MG63 (cell line): ENCODE measurements at places on chromosomes 7 and 10. TPM values are rescaled to one million over a fixed set of nuclear protein-coding genes. Genes with fewer than 3 reads are reported as not detected.

GRCh38 chr10:132562177-132562915, 24.8 kb downstream of the INPP5A start:
- no peak for DNase-seq

DNA sequence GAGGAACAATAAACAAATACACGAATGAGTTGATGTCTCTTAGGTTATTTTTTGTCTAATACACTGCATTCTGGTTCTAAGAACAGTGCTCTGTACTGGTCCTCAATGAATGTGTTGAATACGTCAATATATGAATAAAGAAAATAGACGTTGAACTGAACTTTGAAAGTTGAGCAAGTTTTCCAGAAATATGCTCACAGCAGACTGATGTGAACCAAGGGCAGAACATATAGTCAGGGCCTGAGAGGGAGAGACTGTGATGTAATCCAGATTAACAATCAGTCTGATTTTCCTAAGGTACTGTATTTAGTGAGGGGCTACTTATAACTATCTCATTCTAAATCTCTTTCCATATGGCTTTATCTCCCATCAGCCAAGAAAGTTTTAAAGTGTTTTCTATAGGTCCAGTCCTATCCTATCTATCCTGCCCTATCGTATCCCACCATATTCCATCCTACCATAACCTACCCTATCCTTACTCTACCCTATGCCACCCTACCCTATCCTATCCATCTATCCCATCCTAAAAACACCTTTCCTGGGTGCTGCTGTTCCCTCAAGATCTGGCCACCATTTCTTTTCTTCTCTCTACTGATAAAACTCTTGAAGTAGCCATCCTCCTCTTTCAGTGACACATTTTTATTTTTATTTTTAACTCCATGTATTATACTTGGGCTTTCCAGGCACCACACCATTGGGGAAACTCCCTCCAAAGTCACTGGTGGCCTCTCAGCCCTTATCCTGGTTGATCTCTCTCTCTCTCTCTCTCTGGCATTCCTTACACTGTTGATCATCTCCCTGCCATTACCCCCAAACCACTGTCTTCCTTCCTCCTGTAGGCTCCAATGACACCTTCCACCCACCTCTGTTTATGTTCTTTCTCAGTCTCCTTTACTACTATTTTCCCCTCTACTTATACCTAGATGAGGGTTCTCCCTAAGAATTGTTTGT, 212.3 kb upstream of the SLC26A5 start:
- DNase-seq, result no peak

DNA sequence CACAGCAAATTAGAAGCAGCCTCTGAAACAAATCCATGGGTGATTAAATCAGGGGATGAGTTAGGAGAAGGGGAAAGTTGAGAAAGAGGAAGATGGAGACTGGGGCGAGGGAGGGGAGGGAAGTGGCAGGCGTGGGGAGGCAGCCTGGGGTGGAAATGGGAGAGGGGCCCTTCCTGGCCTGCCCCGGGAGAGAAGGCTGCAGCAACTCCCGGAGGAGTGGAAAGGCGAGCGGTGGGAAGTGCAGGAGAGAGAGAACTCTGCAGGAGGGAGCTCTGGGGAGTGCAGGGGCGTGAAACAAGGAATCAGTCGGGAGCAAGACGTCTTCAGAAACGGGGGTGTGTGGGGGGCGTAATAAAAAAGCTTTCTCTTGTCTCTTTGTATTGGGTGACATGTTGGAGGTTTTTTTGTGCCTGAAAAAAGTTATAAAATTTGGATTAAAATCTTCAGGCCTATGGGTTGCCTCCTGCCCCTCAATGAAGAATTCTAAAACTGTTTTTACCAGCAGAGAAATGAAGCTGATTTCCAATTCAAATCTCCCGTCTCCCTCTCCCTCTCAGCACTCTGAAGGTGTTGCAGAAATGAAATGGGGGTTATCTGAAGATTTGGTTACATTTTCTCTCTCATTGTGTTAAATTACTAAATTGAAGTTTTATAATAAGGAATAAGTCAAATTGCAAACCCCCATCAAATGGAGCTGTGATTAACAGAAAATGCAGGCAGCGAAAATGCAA, 4.7 kb upstream of the UNCX start:
- no peak for DNase-seq

- no peak for DNase-seq
Observed at GRCh38 chr10:128073890-128074289, 52.3 kb downstream of the MKI67 start.

DNA sequence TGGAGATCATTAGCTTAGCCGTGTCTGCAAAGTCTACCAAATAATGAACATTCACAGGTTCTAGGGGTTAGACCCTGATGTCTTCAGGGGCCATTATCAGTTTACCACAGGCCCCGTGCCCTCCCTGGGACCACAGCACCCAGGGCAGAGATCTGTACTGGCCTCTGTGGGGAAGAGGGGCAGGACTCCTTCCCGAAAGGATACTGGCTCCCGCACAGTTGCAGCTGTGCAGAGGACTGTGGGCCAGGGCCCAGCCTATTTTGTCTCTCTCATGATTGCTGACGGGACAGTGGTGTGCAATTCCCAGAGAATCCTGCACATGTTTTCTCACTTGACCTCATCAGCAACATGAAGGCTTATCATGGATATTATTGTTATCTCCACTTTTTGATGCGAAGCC, 243.9 kb downstream of the GLRX3 start:
- DNase-seq, result no peak

The CDC14C gene
- 0.12 TPM in 1 of 2 replicates, not detected in the other for total RNA-seq

The ITIH5 gene
- 0.44 TPM in 1 of 2 replicates, not detected in the other for total RNA-seq

The FFAR4 gene
- 0.16 TPM in 1 of 2 replicates, not detected in the other for total RNA-seq

The EPHA1 gene
- total RNA-seq, result not detected in 2 replicates
